ENCODE measurements at places on chromosomes 6 and 20.

DNA sequence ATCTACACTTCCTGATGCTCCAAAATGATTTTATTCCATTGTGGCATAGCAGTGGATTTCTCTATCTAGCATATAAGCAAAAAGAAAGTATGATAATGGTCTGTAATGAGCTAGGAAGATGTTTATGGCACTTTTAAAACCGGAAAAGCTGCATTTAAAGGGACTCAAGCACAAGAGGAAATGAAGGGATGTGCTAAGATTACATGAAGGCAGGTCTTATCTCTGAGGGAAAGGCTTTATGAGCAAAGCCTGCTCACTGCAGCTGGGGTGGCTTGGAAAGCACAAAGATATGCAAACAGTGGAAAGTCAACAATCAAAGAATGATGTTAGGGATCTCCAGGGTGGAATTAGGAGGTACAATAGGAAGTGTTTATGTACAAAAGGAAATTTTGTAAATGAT lies 138.2 kb downstream of the TENT5A start:
- DNase-seq, result no peak

DNA sequence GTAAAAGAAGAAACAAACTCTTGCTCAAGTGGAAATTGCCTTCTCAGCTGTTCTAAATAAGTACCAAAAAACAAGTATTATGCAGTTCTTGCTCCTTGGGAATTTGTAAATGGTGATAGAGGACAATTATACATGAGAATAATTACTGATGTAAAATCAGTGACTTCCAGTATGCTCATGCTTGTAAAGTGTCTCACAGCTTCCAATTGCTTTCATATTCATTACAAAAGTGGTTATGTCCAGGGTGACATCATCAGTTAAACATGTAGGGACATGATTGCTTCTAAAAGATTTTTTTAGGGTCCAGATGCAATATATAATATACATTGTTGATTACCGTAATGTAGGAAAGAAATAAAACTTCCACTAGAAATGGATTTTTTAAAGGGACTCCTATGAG lies 122.8 kb upstream of the B3GAT2 start:
- DNase-seq, result no peak

DNA sequence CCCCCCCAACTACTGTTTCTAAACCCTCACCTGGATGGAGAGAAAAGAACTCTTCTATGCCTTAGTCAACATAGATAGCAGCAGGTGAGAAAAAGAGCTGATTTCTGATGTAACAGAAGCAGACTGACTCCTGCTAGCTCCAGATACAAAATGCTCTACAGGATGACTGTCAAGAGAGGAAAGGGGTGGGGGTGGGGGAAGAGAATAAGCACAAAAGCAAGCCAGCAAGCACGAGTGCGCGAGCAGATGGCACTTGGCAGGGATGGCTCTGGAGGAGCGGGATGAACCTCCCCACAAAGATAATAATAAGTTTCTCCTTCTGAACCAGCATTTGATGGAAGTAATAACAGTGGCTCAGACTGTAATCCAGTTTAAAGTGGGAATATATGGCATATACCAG lies 45.6 kb upstream of the SPDEF start:
- DNase-seq, result no peak

DNA sequence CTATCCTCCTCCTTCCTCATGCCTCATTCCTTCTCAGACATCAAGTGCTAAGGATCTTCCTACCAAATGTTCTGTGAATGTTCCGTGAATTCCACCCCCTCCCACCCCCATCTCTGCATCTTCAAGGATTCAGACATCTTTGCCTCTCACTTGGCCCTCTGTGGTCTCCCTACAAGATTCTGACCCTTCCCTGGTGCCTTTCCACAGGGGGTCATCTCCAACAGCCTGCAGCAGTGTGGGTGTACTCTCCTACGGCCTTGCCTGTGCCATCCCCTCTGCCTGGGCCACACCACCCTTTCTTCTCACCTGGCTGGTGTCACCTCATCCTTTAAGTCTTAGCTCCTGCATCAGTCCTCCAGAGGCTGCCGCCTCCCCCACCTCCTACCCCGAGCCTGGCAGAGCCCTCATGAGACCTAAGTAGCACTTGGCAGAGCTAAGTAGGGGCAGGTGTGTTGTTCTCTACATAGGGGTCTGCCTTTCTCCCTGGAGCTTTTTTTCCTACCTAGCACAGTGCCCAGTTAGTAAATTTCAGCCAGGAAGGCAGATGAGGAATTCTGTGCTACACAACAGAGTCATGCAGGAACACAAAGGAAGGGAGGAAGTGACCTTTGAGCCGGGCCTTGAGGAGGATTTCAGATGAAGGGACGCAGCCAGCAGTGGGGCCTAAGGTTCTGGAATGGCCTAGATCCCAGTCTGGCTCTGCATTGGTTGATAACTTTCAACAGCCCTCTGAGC lies 43.1 kb downstream of the TM9SF4 start:
- no peak for DNase-seq

DNA sequence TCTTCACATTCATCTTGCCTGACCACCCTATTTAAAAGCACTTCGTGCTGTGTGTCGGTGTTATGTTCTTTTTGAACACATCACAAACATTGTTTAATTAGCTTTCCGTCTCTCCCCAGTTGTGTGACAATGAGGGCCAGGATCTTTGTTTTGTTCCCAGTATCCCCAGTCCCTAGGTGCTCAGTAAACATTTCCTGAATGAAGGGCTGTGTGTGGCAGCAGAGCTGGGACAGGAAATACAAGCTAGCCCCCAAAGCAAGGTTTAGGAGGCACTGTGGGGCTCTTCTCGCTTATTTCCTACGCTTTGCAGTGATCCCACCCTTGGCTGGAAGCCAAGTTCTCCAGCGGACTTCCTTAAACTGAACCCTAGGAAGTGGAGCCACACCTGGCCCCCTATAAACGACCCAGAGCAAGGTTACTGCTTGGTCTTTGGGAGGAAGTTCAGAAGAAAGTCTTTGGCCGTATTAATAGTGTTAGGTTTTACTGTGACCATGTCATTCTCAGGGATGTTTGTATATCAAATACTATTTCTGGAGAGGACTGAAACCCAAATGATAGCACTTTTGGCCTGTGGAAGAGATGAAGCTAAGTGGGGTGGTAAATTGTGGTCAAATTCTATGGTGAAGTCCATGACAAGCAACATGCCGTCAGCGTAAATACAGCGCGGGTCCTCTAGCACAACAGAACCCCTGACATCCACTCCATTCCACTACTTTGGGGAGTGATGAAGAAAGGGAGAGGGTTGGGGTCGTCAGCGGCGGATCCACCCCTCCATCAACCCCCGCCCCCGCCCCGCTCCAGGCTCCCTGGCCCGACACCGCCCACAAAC lies 570 bp upstream of the FANCE start:
- DNase-seq, result no peak

GRCh38 chr6:111423055-111423633 lies 59.9 kb downstream of the REV3L start:
- DNase-seq, result no peak

DNA sequence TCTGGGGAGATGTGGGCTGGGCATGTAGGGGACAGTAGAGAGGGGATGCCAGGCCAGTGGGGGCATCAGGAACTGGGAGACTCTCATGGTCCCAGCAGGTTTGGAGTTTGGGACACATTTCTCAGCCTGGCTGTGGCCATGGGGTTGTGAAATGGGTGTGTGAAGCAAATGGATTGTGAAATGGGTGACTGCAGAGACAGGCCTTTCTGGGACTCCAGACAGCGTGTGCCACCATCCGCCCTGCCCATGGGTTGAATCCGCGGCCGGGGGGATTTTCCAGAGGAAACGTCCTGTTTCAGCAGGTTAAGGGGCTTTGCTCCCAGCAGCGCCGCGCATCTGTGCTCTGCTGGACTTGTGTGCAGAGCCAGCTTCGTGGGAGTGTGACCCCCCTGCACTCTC lies 3.7 kb upstream of the PMEPA1 start:
- no peak for DNase-seq

DNA sequence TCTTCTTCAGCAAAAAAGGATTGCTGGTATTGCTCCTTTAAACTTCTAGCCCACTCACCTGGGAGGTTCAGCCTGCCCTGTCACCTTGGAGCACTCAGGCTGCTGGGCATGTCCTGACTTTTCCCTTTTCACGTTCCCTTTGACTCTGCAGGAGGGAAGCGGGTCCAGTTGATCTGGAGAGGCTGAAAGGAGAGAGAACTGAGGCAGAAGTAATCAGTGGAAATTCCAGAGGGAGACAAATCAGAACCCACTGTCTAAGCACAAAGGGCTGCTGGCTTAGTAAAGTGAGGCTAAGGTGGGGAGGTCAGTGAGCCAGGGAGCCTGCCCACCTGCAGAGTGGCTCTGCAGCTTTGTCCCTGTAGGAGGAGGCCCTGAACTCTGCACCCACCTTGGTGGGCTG lies 9.7 kb upstream of the SYNDIG1 start:
- DNase-seq, result no peak

GRCh38 chr6:106614592-106615257 lies 14.6 kb downstream of the RTN4IP1 start:
- no peak for DNase-seq

GRCh38 chr6:64293298-64293697 lies 657.7 kb downstream of the PHF3 start:
- DNase-seq, result no peak

DNA sequence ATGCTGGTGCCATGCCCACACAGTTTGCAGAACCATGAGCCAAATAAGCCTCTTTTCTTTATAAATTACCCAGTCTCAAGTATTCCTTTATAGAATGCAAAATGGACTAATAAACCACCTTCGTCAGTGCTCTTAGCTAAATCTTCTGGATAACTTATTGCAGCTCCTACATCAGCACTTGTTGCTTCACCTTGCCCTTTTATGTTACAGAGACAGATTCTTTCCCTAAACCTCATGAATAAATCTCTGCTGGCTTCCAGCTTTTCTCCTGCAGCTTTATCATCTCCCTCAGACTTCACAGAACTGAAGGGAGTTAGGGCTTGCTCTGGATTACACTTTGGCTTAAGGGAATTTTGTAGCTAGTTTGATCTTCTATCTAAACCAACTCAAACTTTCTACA lies 22.6 kb downstream of the NUP153 start:
- no peak for DNase-seq

- DNase-seq, result no peak
These were observed 54.2 kb downstream of the MAP3K5 start for GRCh38 chr6:136737871-136738691.

DNA sequence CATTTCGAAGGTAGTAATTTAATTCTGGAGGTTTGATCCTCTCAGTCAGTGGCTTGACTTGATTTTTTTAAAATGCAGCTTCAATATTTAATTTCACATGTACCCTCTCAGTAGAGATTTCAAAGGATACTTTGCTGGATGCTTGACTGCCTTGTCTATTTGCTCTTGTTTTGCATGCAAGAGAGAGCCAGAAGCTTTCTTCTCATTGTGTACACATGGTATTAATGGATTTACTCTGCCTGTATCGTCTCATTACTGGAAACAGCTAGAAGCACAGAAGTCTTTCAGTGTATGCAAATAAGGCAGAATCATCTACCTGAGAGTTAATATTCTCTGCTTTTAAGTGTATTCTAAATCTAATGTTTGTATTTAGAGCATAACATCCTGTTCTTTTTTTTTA lies 84.3 kb upstream of the FOXO3 start:
- no peak for DNase-seq

DNA sequence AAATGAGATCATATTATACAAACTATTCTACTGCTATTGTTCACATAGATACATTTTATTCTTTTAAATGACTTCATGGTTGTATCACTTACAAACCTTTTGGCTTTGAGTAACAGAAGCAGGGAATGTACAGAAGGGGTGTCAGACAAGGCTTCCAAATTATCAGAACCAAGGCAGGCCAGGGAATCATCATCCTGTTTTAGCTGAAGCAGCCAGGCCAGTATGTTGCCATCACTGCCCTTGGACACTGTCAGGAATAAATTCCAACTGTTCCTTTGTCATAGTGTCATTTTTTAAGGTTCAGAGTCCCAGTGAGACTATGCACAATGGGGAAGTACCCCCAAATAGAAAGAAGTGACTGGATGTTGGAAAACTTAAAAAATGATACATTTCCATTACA lies 23.1 kb upstream of the PKIG start:
- no peak for DNase-seq

DNA sequence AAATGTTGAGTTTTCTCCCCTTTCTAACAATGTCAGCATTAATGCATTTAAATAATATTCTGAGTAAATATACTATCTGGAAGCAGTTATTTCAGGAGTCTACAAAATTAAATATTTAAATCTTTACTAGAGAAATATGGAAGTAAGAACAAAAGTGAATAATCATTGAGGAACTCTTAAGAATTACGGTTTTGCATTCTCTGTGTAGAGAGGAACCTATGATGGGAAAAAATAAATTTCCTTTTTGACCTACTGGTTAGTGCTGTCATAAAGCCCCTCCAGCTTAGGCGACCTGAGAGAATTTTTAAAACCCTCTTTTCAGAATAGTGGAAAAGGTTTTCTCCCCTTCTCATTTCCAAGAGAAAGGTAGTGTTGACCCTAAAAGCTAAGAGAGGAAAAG lies 64.8 kb downstream of the ATXN1 start:
- no peak for DNase-seq

- DNase-seq, result no peak
These were observed 169.4 kb upstream of the TAB2 start for GRCh38 chr6:149147938-149148718.

DNA sequence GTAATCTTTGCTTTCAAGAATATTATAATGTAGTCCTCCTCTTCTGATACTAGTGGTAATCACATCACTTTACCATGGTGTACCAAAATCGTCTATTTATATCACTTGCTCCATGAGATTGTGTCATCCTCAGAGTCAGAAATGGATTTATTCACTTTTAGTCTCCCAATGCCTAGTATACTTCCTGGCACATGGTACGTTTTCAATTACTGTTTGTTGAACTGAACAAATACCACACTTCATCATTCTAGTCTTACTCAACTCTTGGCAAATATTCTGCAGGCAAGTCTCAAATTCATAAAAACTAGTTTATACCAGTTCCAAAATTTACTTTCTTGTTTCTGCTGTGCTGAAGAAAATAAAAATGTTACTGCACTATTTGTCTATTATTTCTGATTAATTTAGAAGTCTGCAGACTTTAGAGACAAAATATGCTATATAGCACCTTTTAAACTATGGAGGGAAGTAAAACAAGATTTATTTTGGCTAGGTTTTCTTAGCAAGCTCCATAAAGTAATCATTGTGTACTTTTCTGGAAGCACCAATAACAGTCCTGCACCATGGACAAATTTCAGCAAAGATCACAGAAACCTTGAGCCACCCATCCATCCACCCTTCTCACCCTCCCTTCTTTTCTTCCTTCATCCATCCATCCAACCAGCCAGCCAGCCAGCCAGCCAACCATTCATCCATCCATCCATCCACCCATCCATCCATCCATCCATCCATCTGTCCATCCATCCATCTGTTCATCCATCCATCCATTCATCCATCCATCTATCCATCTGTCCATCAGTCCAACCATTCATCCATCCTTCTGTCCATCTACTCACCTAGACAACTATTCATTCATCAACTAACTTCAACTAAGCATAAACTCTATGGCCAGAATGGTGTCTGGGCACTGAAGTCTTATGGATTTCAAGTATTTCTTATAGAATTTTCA lies 102.1 kb upstream of the STMND1 start:
- no peak for DNase-seq
